Neural progenitor cell (in vitro differentiated cells): ENCODE measurements at places on chromosomes 6 and 20.

GRCh38 chr20:44209686-44210405 is 725 bp downstream of the OSER1 start:
- peak; percentile 71 for DNase-seq

- DNase-seq = peak; percentile 55
Observed at GRCh38 chr6:89536231-89536630, 102.3 kb downstream of the LYRM2 start.

- DNase-seq = no peak
Observed at GRCh38 chr6:109706513-109706912, 15.4 kb downstream of the FIG4 start.

DNA sequence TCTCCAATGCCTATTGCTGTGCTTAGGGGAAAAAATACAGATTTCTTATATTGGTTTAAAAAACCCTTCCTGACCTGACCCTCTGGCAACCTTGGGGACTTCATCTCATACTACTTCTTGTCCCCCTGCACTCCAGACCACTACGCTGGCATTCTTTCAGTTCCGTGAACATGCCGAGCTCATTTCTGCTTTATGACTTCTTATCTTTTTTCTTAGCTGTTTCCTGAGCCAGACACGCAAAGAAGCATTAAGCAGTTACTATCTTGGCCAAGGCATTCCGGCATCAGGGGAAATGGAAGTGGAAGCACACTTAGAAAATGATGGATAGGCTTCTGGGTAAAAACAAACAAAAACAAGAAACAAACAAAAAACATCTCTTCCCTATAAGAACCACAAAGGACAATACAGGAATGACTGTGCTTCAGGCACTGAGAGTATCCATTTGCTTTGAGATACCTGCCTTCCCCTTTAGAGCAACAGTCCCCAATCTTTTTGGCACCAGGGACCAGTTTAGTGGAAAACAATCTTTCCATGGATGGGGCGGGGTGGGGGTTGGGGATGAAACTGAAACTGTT is 4.4 kb upstream of the CCDC28A start:
- no peak for DNase-seq

GRCh38 chr20:19889011-19889953 is 127.9 kb upstream of the NAA20 start:
- DNase-seq = no peak

DNA sequence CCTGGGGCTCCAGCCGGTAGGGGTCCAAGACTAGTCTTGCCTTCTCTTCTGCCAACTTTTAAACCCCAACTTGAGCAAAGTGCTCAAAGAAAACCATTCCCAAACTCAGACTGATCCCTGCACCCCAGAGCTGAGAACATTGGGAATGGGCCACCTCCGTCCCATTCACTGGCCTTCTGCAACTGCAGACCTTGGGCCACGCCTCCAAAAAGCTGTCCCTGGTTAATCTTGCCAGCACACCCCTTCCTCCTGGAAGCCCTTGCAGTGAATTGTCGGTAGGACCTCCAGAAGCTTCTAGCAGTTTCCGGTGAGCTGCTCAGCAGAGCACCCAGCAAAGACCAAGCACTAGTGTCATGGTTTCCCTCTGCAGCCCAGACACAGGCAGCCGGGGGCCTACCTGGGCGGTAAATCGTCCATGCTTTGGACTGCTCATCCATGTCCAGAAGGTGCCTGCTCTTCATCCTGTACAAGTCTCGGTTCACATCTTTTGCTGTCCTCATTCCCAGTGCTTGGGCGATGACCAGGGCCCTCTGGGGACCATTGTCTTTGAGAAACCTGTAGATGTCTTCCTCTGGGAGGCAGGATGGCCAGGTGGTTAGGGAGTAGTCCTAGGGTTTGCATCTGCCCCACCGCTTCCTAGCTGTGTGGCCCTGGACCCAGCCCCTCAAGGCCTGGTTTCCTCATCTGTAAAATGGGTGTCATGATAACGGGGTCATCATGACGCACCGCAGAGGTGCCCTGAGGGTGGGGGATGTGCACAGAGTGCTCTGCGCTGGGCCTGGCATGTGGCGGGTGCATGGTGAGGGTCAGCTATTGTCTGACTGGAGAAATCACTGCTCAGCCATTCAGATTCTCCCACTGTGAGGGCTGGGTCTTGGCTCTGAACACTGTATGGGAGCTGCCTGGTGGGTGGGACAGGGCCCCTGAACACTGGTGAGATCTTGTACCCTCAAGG is 5.5 kb downstream of the ZBP1 start:
- DNase-seq = no peak
